PC-3 (cell line): ENCODE measurements at places on chromosomes 7 and 10. TPM values are rescaled to one million over a fixed set of nuclear protein-coding genes. Genes with fewer than 3 reads are reported as not detected.

SH2D4B gene
- not detected in 2 replicates for total RNA-seq

STX1A gene
- total RNA-seq: 145 and 163 TPM in 2 replicates

GRCh38 chr10:82969405-82969804 lies 1094.4 kb downstream of the NRG3 start:
- H3K4me3 ChIP-seq: no peak overlapping the region
- DNase-seq: no peak

- peaks cover 30% of the 10 kb centered on the region for H3K4me1 ChIP-seq
- H3K4me3 ChIP-seq: no peak overlapping the region
- H3K36me3 ChIP-seq: no peaks in the 10 kb centered on the region
- H3K27ac ChIP-seq: no peak overlapping the region
Observed at GRCh38 chr10:114022766-114023597, 20.7 kb upstream of the ADRB1 start.

GRCh38 chr7:154338701-154339506 lies 286.7 kb downstream of the DPP6 start:
- H3K36me3 ChIP-seq: no peaks in the 10 kb centered on the region
- H3K4me1 ChIP-seq: no peaks in the 10 kb centered on the region
- 0 out of 2 replicates have a peak, but pooled peaks cover 5% of the 10 kb centered on the region for H3K27me3 ChIP-seq

DNA sequence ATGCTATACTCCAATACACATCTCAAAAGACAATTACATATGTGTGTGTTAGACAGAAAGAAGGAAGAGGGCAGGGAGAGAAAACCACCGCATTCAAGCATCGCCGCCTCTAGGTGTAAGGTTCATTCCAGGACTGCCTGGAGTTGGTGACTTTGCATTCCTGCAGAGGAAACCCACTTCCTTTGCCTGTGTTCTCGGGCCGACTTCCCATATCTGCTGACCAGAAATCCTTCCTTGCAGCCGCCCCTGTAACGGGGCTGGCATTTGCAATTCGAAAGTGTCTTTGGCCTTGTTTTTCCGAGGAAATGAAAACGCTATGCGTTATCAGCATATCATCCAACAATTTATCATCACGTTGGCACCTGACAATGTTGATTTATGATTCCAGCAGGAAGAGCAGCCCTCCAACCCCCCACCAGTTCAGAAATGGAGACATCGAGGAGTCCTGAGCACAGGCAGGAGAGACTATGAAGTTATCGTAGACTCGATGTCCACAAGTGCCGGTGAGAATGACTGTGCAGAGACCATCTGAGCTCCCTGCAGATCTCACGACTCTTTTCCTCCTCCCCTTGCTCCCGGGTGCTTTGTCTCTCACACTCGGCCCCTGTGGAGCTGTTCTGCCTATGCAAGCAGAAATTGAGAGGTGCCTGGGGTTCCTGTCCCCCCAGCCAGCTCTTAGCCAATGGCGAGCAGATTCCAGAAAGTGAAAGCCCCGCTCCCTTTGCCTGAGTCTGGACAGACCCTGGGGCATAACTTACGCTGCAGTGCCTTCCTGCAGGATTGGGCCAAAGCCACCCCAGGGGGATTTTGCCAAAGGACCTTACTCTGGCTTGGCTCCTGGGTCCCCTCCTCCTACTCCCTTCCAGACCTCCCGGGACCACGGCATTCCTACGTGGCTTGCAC lies 68.9 kb upstream of the FOXK1 start:
- H3K4me3 ChIP-seq: no peak overlapping the region
- no peak overlapping the region for H3K27ac ChIP-seq
